Right atrium auricular region (tissue), 2 donors: ENCODE measurements at places on chromosomes 4 and X. TPM values are rescaled to one million over a fixed set of nuclear protein-coding genes. Genes with fewer than 3 reads are reported as not detected.
A peak's percentile ranks its signal among the peaks of the same experiment; 100 is the strongest.

GRCh38 chr4:189147005-189147929 lies 793.4 kb upstream of the FRG1 start:
- H3K4me1 ChIP-seq, result no peaks in the 10 kb centered on the region
- no peak overlapping the region for H3K4me3 ChIP-seq
- H3K27me3 ChIP-seq, result no peaks in the 10 kb centered on the region
- H3K36me3 ChIP-seq, result no peaks in the 10 kb centered on the region
- H3K27ac ChIP-seq, result no peak overlapping the region

GRCh38 chr4:2251073-2251794 lies 9.3 kb upstream of the HAUS3 start:
- H3K27me3 ChIP-seq, result no peaks in the 10 kb centered on the region
- H3K4me3 ChIP-seq, result no peak overlapping the region
- peak; percentile 44 for DNase-seq
- H3K4me1 ChIP-seq, result peaks cover 30% of the 10 kb centered on the region

DNA sequence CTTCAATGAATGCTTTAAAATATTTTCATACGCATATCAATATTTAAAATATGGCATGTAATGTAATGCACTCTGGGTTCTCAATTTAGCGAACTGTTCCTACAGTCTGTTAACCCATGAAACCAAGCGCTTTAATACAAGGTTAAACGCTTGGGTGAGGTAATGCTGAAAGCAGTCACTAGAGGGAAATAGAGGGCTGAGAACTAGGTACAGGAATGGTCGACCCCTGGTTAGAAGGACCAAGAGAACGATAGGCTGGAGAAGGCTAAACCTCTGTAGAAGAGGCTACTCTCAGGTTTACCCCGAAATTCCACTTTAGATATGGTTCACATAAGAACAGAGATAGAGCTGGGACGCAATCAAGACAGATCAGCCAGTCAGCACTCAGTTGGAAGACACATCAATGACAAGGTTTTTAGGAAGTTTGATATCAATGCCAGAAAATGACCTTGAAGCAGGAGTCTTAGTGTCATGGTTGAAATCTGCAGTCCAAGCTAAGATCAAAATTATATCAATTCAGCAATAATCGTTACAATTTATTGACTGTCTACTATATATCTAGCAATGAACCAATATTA lies 26.9 kb downstream of the ARSJ start:
- H3K27me3 ChIP-seq, result no peaks in the 10 kb centered on the region
- no peak overlapping the region for H3K27ac ChIP-seq
- peaks cover 16% of the 10 kb centered on the region for H3K4me1 ChIP-seq

RTL9 gene
- total RNA-seq, result 0.67 TPM

- no peak overlapping the region for H3K4me3 ChIP-seq
- no peaks in the 10 kb centered on the region for H3K4me1 ChIP-seq
- DNase-seq, result no peak
- H3K36me3 ChIP-seq, result no peaks in the 10 kb centered on the region
- no peaks in the 10 kb centered on the region for H3K27me3 ChIP-seq
- no peak overlapping the region for H3K27ac ChIP-seq
Measured at GRCh38 chr4:34046580-34046979, 2197.7 kb downstream of the ARAP2 start.

DNA sequence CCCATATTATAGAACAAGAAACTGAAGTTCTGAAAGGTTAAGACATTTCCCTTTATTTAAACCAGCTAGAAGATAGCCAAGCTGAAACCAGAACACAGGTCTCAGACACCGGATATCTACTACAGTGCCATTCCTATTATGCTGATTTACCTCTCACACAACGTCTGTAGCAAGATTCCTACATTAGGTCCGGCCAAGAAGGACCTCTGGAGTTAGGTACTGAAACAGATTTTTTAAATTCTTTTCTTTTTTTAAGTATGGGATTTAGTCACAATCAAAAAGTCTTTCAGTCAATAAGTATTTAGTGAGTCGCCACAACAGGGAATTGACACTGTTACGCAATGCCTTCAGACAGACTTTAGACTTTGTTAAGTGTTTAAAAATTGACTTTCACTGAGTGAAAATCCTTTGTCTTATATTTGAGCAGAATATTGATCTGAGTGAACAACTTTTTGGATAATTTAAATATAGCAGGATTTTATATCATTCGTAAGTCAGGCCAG lies 26.5 kb upstream of the SPANXN4 start:
- no peaks in the 10 kb centered on the region for H3K36me3 ChIP-seq
- H3K27me3 ChIP-seq, result no peaks in the 10 kb centered on the region
- no peak overlapping the region for H3K4me3 ChIP-seq
- H3K4me1 ChIP-seq, result no peaks in the 10 kb centered on the region
- DNase-seq, result no peak
- no peak overlapping the region for H3K27ac ChIP-seq

- H3K27ac ChIP-seq, result no peak overlapping the region
- H3K36me3 ChIP-seq, result no peaks in the 10 kb centered on the region
- no peak overlapping the region for H3K4me3 ChIP-seq
- H3K27me3 ChIP-seq, result no peaks in the 10 kb centered on the region
Measured at GRCh38 chrX:39903343-39903742, 194.4 kb downstream of the BCOR start.

ZDHHC9 gene
- total RNA-seq, result 11.4 TPM

PNMA3 gene
- total RNA-seq, result 2.6 TPM

GIMD1 gene
- total RNA-seq, result not detected

GRCh38 chrX:24023972-24024669 lies 2.9 kb downstream of the KLHL15 start:
- peaks cover 3% of the 10 kb centered on the region for H3K27me3 ChIP-seq
- no peak for DNase-seq
- H3K36me3 ChIP-seq, result no peaks in the 10 kb centered on the region
- H3K27ac ChIP-seq, result peak overlapping the region; percentile 97
- peak overlapping the region; percentile 66 for H3K4me3 ChIP-seq

DNA sequence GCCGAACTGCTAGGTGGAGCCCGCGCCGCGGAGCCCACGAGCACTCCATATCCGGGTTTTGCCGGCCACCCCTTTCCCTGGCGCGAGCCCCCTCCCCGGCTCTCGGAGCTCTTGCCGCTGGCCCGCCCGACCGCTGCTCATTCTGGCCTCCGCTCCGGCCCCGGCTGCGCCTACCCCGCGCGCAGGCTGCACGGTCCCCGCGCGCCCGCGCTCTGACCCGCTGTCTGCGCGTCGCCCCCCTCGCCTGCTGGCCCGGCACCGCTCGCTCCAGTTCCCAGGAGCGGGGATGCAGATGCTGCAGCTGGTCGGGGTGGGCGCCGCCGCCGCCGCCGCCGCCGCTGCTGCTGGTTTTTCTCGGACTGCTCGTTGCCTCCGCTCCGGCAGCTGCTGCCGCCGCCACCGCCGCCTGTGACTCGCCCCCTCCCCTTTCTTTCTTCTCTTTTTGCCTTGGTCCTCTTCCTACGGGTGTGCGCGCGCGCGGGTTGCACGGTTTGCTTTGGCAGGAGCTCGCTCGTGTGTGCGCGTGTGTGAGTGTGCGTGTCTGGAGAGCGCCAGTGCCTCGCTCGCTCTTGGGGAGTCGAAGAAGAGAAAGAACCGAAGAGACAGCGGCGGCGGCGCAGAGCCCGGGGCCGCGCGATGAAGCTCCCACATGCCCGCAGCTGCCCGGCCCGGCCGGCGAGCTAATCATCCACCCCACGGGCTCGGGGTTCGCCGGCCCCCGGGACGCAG lies at the start of gene ADGRL3:
TSS of gene ADGRL3 (plus strand) at position 140 of the 729 bp plus-strand sequence.
- peaks cover 18% of the 10 kb centered on the region for H3K4me1 ChIP-seq
- DNase-seq, result no peak
- H3K36me3 ChIP-seq, result no peaks in the 10 kb centered on the region
- H3K27me3 ChIP-seq, result no peaks in the 10 kb centered on the region
- peak within 1 kb of the TSS; percentile 45 for H3K27ac ChIP-seq

GRCh38 chrX:10756441-10756840 lies 136.1 kb upstream of the MID1 start:
- DNase-seq, result no peak
- no peaks in the 10 kb centered on the region for H3K4me1 ChIP-seq
- no peak overlapping the region for H3K27ac ChIP-seq
- no peaks in the 10 kb centered on the region for H3K27me3 ChIP-seq

DNA sequence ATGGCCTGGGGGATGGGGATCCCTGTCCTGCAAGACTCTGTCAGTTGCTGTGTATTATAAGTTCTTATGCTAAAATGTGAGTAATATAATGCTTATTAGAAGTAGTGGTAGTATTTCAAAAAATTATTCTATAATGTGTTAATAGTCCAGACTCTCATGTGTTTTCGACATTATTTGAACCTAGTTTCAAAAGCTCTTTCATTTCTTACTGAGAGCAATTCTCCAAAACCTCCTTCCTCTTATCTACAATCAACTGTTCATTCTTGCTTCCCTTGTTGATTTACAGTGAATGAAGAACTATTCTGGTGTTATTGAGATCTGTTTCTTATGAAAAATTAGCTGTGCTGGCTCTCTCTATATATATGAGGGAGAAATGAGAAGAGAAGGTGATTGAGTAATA lies 32.9 kb upstream of the PTPN13 start:
- H3K4me1 ChIP-seq, result no peaks in the 10 kb centered on the region
- H3K27me3 ChIP-seq, result no peaks in the 10 kb centered on the region
- H3K27ac ChIP-seq, result no peak overlapping the region
- no peak overlapping the region for H3K4me3 ChIP-seq

SLBP gene
- total RNA-seq, result 20.1 TPM

ZNF718 gene
- 3.5 TPM for total RNA-seq

SLC9B2 gene
- total RNA-seq, result 5.7 TPM

SMIM10 gene
- total RNA-seq, result 6.8 TPM

DNA sequence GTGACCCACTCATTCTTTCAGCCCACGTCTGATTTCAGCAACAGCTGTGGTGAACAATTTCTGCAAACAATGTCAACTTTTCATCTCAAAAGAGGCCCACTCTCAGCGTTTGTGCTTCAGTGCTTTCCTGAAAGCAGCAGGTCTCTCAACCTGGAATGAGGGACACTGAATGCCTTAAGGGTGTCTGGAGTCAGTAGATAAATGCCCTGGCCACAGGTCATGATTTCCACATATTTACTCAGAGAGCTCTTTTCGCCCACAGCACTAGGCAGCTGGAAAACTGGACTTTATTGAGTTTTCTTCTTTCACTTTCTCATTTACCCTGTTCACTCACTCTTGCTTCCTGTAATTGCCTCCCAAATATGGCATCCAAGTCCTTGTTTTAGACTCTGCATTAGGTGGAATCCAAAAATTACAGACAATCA lies 52.8 kb downstream of the NPFFR2 start:
- H3K36me3 ChIP-seq, result no peaks in the 10 kb centered on the region
- no peak overlapping the region for H3K27ac ChIP-seq

DNA sequence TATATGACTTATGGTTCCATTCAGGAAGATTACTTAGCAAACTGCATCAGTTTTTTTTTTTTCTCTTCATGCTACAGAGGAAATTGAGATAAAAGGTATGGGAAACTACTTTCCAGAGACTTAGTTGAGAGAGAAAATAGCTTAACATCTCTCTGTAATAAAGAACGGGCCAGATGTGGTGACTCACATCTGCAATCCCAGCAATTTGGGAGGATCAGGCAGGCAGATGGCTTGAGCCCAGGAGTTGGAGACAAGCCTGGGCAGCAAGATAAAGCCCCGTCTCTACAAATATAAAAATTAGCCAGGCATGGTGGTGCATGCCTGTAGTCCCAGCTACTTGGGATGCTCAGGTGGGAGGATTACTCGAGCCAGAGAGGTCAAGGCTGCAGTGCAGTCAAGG lies 271.2 kb upstream of the TENM3 start:
- no peaks in the 10 kb centered on the region for H3K27me3 ChIP-seq
- no peak for DNase-seq
- no peak overlapping the region for H3K4me3 ChIP-seq
- no peaks in the 10 kb centered on the region for H3K4me1 ChIP-seq
- H3K27ac ChIP-seq, result no peak overlapping the region
